ENCODE measurements at places on chromosomes 5 and 9.

DNA sequence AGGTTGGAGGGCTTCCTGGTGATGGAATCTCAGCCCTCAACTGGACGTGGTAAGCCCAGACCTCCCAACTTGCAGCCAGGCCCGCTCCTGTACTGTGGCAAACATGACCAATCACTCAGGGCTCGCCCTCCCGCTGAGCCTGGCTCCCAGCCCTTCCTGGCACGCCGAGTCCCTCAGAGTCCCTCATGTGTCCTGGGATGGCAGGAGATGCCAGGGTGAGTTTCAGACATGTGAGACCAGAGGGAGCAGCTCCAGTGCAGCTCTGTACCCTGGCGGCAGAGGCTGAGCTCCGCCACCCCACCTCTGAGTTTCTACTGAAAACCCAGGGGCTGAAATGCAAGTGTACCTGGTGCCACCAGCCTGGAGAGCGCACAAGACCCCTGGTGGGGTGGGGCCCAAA, 42.0 kb upstream of the RXRA start:
- DNase-seq, result no peak

DNA sequence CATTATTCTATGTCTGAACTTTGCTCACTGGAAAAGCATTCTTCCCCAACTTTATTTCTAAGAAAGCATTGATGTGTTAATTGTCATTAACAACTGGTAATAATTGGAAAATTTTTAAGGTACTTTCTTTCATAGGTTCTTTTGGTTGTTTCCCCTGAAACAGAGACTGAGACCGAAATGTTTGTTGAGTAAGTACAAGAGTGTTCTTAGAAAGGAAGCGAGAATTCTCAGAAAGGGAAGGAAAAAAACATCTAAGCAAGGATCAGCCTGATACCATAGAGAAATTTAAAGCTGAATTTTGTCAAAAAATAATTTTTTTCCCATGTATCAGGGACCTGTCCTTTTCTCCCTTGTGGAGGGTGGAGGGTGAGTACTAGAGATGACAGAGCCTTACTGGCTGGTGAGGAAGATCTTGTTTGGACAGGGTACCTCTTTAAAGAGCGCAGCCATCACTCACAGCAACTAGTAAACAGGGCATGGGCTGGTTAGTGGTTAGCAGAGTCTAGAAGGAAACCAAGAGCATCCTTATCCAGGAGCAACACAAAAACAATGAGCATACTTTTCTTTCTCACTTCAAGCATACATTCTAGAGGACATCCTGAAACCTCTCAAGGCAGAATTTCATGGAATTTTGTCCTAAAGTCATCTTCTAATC, 898.5 kb downstream of the DNAH5 start:
- DNase-seq, result no peak

- DNase-seq, result no peak
These were observed 341.0 kb upstream of the PANK3 start for GRCh38 chr5:168920019-168920810.

DNA sequence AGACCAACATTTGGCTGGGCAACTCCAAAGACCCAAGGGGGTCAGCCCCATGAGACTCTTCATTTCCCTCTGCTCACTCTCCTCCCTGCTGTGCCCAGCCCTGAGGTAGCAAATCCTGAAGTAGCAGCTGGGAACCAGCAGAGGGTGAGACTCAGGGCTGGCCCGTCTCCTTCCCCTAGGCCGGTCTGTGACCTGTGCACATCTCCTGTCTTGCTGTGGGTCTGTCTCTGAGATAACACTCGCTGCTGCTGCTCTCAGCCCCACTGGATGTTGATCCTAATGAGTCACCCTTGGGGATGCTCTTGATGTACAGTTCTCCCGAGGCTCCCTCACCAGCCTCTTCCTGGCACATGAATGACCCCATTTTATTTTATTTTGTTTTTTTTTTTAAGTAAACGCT, 7.3 kb upstream of the OR2V1 start:
- DNase-seq, result no peak

- no peak for DNase-seq
These were observed 1.5 kb downstream of the CACNA1B start for GRCh38 chr9:137879052-137879451.

- DNase-seq, result no peak
These were observed 1.3 kb downstream of the SMAD5 start for GRCh38 chr5:136133922-136134379.

GRCh38 chr9:36847781-36848673, 186.0 kb downstream of the PAX5 start:
- DNase-seq, result no peak

GRCh38 chr5:178982941-178983340, 12.2 kb downstream of the GRM6 start:
- no peak for DNase-seq

- DNase-seq, result peak; percentile 76
These were observed 105.3 kb downstream of the PAX5 start for GRCh38 chr9:36928670-36929349.

DNA sequence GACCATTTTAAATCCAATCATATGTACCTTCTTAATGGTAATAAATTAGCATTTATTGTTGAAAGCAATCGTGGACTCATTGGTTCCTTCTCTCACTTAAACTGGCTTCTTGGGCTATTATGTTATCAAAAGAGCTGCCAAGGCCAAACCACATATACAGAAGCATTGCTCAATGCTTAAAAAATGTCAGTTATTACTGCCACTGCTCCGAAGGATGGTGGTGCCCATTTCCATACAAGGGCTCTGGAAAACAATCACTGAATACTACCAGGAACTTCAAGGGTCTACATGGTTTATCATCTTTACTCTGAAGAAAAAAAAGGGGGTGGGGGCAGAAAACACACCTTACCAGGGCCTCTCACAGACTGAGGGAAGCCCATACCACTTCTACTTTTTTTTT, 104.3 kb downstream of the GNAQ start:
- DNase-seq, result peak; percentile 56

- no peak for DNase-seq
These were observed 120.8 kb downstream of the PDE4D start for GRCh38 chr5:59772757-59773156.

DNA sequence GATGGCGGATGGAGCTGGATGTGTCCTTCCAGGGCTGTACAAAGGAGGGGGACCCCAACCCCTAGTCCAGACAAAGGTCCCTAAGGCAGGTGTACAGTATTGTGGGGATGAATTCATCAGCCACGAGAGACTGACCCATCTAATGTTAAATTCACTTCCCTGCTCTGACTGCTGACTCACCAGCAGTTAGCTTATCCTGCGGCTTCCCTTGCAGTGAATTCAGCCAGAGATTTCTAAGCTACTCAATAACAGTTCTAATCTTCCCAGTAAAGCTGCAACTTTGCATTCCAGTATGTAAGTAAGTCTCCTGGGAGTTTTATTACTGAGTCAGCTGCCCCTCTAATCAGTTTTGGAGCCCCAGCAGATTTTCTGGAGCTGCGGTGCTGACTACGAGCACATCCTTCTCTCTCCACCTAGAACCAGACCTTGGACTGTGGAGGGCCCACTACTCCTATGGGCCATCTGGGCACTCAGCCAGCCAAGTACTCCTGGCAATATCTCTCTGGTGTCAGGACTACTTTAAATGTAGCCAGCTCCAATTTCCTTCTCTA, 16.1 kb downstream of the B4GALT1 start:
- peak; percentile 98 for DNase-seq

DNA sequence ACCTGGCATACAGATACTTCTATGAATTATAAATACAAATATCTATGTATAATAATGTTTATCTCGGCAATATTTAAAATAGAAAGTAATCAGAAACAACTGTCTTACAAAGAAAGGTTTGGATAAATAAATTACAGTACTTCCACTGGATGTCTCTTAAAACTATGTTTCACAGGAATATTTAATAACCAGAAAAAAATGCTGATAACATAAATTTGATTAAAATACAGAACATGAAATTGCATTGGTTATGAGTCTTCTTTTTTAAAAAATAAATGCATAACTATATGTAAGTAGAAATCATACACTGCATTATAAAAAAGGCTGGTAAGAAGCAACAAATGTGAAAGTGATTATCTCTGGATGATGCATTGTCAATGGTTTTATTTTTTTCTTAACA, 126.0 kb downstream of the AGTPBP1 start:
- no peak for DNase-seq

GRCh38 chr5:13648822-13649221, 295.7 kb downstream of the DNAH5 start:
- no peak for DNase-seq

- DNase-seq, result no peak
These were observed 57.1 kb upstream of the PSD2 start for GRCh38 chr5:139738193-139739149.

DNA sequence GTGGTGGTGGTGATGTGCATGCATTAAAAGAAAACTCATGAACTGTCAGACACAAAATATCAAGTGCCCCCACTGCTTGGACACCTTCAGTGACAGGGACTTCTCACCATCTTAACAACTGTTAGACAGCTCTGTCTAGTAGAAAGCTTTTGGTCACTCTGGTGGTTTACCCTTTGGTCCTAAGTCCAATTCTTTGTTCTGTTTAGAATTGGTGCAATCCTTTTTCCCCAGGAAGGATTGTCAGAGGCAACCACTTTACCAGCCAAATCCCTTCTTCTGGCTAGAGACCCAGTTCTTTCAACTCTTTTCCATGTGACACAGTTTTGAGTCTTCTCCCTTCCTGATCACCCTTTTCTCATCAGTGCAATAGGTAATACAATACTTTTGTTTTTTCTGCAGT, 140.2 kb downstream of the SEC61B start:
- DNase-seq, result no peak

DNA sequence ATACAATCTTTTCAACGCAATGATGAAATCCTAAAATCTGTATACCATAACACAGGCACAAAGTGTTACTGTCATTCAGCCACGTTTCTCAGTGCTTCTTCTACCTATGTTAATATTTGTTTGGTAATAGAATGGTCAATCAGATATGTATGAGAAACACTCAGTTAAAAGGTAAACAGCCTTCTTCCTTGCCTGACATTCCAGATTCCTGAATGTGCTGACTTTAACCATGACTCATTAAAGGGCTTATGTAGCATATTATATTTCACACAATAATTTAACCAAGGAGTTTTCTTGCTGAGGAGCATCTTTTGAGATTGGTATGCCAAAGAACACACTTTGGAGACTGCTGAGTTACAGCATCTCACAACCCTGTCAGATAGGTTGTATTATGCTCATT, 187.6 kb downstream of the CETN3 start:
- DNase-seq, result peak; percentile 66

GRCh38 chr5:74521401-74521800, 119.1 kb downstream of the ENC1 start:
- no peak for DNase-seq

GRCh38 chr5:79931866-79932265, 59.2 kb downstream of the MTX3 start:
- DNase-seq, result no peak

GRCh38 chr5:171288066-171288465, 21.0 kb upstream of the TLX3 start:
- peak; percentile 47 for DNase-seq

GRCh38 chr5:10620346-10620745, 56.5 kb downstream of the ANKRD33B start:
- no peak for DNase-seq

- DNase-seq, result peak; percentile 32
These were observed 112.5 kb upstream of the SLIT3 start for GRCh38 chr5:169413416-169413815.

- no peak for DNase-seq
These were observed 47.3 kb upstream of the SUB1 start for GRCh38 chr5:32538031-32538547.

- no peak for DNase-seq
These were observed 52.0 kb downstream of the CFAP77 start for GRCh38 chr9:132461971-132462370.

DNA sequence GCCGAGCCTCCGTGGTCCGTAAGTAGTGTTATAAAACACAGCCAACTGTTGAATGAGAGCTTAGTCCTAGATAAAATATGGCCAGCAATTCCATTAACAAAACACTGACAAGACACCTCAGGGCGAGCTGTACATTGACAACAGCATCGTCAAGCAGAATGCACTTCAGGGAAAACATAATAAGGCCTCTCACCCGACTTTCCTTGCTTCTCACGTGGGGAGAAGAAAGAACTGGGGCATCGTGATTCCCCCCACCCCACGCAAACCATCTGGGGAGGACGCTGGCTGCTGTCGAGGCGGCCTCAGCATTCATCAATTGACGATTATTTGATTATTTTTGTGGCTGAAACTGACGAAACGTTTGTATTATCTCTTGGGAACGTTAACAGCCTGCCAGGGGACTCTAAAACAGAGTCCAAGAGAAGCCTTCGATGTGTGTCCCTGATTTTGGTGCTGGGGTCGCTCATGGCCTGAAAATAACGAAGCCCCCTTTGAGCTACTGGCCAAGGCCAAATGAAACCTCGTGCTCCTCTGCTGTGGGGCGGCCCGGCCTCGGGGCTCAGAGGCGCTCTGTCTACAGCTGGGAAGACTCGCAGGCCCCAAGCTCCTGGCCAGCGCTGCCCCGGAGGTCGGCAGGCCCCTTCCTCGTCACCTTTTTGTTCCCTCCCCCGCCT, 464 bp downstream of the GDF9 start:
- DNase-seq, result no peak

- DNase-seq, result no peak
These were observed 81.5 kb downstream of the DAB2IP start for GRCh38 chr9:121732886-121733285.

DNA sequence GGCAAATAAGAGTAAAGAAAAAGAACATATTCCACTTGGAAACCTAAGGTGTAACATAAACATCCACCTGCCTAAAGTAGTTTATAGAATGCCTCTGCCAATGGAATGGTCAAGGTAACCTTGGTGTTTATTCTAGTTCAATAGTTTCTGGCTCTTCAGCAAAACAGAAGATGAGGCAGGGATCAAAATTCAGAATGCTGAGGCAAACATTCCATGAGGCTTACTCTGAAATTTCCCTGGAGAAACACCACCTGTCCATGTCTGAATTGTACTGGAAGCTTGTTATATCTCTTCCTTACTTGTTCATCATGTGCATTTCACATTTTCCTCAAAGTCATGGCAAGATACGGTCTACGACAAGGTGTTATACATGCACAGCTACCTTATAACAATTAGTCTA, 1862.4 kb upstream of the ACO1 start:
- DNase-seq, result no peak

DNA sequence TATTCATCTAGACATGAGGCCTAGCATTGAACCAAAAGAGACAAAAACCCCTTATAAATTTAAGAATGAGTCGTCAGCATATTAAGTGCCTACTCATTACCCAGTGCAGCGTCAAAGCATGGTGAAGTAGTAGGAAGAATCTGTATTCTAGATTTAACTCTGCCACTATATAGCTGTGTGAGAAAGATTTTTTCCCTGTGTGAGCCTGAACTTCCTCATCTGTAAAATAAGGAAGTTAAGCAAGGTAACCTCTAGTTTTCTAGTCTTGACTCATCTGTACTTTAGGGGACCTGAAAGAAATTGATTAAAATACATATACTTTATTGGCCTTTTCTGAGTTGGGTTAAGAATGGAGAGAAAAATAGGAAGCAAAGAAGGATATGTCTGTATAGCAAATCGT, 82.1 kb upstream of the RUSC2 start:
- no peak for DNase-seq

- DNase-seq, result no peak
These were observed 426.2 kb upstream of the PTPRD start for GRCh38 chr9:11039006-11039405.

GRCh38 chr5:98929710-98930298, 997 bp upstream of the CHD1 start:
- no peak for DNase-seq

GRCh38 chr5:132094393-132095076, 20.9 kb downstream of the CSF2 start:
- peak; percentile 95 for DNase-seq
